ENCODE measurements at places on chromosomes 1 and 21. TPM values are rescaled to one million over a fixed set of nuclear protein-coding genes. Genes with fewer than 3 reads are reported as not detected.

The LCE6A gene
- total RNA-seq: not detected

DNA sequence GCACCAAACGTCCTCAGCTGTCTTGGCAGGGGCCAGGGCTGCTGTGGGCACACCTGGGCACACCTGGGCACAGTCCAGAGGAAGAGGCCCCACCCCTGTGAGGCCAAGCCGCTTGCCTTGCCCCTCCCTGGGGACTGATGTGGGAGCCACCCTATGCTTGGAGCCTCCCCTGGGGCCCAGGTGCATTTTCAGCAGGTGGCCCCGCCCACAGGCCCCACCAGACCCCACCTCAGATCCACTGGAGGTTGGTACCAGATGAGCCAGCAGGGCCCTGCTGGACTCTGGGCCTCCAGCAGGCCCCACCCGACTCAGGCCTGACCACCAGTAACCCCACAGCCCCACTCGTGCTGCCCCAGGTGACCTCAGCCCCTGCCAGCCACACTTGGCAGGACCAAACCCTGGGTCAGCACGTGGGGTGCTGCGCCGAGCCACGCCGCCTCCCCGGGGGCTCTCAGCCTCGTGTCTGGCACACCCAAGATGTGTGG, 8.8 kb downstream of the SLC19A1 start:
- DNase-seq: no peak

- DNase-seq: no peak
Measured at GRCh38 chr21:17708522-17709265, 96.0 kb upstream of the BTG3 start.

The SMYD2 gene
- total RNA-seq: 20.2 TPM

DNA sequence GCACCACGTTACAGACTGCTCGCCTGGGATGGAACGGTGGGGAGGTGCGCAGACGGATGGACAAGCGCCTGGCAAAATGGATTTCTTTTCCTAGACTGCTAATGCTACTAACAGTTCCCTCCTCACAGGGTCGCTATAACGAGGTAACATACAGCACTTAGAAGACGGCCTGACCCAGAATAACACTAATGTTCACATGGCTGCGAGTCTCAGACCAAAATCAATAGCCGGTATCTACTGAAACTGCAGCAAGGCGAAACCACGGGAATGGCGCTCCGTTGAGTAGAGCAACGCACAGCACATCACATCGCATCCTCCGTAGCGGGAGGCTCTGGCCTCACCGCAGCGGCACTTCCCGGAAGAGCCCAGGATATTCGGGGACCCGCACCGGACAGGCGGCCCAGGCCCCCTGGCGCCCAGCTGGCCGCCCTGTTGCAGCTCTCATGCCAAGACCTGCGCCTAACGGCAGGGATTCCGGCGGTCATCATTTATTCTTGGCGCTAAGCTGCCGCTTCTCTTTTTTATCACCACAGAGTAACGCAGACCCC, 46.6 kb downstream of the VPS26C start:
- DNase-seq: no peak

- DNase-seq: no peak
Measured at GRCh38 chr1:164589961-164590507, 31.1 kb downstream of the PBX1 start.

DNA sequence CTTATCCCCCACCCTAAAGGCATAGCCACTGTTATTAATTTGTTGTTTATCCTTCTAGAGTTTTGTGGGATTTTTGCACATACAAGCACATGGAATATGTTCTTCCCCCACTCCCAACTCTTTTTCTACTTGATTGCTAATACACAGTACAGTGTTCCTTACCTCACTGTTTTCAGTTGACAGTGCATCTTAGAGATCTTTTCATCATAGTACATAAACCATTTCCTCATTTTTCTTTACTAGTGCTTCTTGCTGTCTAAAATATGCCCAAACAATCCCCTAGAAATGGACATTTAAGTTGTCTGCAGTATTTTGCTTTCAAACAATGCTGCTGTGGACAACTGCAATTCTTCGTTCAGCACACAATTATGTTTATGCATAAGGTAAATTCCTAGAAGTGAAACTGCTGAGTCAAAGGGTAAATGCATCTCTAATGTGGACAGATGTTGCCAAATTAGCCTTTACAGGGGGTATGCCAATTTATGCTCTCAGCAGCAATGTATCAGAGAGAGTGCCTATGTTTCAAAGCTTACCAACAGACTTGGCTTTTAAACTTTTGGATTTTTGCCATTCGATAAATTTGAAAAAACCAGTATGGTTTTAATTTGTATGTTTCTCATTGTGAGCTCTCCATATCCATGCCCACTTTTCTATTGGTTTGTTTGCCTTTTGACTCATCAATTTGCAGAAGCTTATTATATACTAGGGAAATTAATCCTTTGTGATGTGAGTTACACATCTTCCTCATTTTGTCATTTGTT, 132.6 kb downstream of the MRPS6 start:
- DNase-seq: no peak

GRCh38 chr1:52814465-52814864, 28.1 kb upstream of the ZYG11A start:
- no peak for DNase-seq

The HES3 gene
- total RNA-seq: not detected

The FCER1A gene
- total RNA-seq: 3.5 TPM

DNA sequence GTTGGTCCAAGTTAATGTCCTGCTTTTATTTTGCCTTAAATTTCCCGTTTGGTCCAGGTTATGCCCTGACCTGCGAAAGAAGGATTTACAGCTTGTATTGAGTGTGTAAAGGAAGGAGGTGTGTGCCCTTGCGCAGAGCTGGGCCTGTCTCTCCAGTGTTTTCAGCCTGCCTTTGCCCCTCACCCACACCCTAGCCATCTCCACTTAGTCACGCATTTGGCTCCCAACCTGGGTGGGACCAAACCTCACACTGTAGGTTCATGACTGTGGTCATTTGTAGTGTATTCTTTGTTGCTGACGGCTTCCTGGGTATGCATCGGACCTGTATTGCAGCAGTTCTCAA, 572 bp upstream of the SRSF10 start:
- DNase-seq: peak; percentile 56

The ESRRG gene
- 0.47 TPM for total RNA-seq

The WASF2 gene
- total RNA-seq: 37.7 TPM

The KRTAP7-1 gene
- not detected for total RNA-seq

DNA sequence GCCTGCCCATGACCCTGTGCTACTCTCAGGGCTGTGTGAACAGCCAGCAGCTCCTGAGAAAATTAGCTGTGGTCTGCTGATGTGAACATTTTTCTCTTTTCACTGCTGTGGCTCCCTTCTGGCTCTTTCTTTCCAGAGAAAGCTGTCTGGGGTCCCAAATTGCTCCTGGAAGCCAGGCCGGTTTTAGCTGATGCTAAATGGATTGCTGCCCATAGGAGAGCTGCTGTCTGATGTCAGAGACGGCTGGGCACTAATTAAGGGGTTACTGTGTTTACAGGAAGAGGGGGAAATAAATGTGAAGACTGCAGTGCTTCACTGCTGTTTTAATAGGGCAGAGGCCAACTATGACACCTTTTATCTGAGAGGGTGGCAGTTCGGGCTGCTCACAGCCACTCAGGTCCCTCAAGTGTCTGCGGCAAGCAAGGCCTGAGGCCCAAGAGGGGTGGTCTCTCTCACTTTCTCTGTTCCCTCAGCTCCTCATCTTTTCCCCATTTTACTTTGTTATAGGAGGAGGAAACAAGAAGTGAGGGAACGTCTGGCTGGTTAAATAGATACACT, 106.0 kb upstream of the GNG12 start:
- no peak for DNase-seq

DNA sequence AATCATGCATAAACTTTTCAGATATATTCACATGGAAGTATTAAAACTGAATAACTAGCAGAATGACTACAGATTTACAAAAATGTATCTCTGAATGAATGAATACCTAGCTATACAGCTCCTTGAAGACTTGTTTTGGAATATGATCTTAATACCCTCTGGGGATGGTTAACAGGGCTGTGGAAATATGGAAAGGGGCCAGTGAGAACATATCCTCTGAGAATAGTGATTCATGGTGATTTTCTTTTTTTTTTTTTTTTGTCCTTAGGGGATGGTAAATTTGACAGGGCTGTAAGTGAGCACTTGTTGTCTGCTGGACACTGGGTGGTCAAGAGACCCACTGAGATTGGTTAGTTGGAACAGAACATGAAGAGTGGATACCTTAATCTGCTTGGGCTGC, 80.7 kb upstream of the HP1BP3 start:
- DNase-seq: no peak

GRCh38 chr1:38095454-38095931, 48.9 kb upstream of the POU3F1 start:
- no peak for DNase-seq

The PRPF38B gene
- total RNA-seq: 11.0 TPM

The SPRR1B gene
- not detected for total RNA-seq

The KCNE2 gene
- not detected for total RNA-seq

DNA sequence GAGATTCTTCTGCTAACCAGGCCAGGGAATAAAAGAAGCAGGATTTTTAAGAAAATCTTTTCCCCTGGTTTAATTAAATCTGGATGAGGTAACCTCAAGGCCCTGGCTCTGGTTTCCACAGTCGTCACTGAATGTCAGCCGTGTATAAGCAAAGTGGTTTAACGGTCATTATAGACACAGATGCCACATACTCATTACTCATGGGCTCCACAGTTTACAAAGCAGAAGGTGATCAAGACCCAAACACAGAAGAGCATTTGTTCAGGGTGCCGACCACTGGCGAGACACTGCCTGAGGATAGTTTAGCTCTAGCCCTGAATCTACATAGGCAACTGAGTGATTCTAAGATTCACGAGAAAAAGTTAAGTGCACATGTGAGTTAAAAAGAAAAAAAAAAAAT, 27.8 kb upstream of the RAP1GAP start:
- DNase-seq: no peak

The KIF21B gene
- total RNA-seq: 1.9 TPM

- DNase-seq: no peak
Measured at GRCh38 chr1:32727876-32728275, 25.3 kb upstream of the SYNC start.

DNA sequence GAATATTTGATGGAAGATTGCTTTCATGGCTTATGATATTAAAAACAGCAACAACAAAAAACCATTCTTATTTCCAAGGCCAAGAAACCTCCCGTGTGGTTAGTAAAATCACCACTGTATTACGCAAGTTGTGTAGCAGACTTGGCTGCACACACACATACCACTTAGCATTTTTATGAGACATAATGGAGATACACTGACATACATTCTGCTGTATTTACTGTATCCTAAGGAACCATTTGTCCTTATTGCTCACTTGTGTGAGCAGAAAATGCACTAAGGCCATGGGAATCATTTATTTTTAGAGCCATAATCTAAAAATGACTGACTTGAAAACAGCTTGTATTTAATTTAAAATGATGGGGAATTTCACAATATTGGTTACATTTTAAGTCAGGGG, 584 bp upstream of the C1orf141 start:
- DNase-seq: no peak

- DNase-seq: no peak
Measured at GRCh38 chr1:39979654-39980053, 24.7 kb downstream of the MFSD2A start.

DNA sequence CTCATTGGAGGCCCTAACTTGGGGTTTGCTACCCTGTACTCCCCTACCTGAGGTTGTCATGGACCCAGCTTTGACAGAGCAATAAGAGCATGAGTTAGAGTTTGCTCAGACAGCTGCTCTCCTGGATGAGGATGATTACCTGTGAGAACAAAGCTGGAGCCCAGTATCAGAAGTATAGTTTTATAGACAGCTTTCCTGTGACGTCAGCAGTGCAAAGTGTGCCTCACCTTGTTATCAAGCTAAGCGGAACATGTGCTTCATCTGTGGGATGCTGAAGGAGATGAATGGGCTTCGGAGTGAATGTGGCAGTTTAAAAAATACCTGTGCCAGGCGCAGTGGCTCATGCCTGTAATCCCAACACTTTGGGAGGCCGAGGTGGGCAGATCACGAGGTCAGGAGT, 5.4 kb upstream of the WDR47 start:
- no peak for DNase-seq

GRCh38 chr21:33871171-33871570, 44.4 kb downstream of the ATP5PO start:
- no peak for DNase-seq

The PFDN2 gene
- total RNA-seq: 12.4 TPM

The TMPRSS15 gene
- not detected for total RNA-seq

GRCh38 chr1:21283524-21283923, 6.7 kb downstream of the ECE1 start:
- DNase-seq: no peak

GRCh38 chr1:81032374-81032773, 768.4 kb upstream of the ADGRL2 start:
- DNase-seq: no peak

DNA sequence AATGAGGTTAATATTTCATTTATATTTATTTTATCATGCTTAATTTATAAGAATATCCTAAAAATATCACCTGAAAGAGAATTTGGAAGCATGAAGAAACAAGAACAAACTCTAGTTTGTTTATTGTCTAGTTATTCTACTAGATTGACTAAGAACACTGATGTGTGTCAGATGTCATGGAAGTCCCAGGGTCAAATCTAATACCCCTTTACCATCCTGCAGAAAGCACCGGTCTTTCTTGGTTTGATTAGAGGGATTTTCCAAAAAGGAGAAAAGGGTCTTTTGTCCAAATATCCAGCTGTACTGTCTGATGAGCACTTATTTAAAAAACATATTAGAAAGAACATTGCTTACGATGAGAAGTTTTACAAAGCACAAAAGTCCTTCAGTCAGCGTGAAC, 20.7 kb upstream of the CR2 start:
- no peak for DNase-seq

- DNase-seq: no peak
Measured at GRCh38 chr1:182811975-182812722, 22.6 kb downstream of the NPL start.

DNA sequence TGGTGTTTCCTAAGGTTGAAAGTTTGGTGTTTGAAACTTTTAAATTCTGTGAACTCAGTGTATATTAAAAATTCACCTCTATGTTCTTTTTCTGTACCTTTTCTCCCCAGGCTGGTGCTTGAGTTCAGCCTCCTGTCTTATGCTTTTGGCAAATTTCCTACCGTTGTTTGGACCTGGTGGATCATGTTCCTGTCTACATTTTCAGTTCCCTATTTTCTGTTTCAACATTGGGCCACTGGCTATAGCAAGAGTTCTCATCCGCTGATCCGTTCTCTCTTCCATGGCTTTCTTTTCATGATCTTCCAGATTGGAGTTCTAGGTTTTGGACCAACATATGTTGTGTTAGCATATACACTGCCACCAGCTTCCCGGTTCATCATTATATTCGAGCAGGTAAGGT, 24.9 kb upstream of the AXDND1 start:
- DNase-seq: no peak

The SLC25A44 gene
- total RNA-seq: 10.2 TPM

DNA sequence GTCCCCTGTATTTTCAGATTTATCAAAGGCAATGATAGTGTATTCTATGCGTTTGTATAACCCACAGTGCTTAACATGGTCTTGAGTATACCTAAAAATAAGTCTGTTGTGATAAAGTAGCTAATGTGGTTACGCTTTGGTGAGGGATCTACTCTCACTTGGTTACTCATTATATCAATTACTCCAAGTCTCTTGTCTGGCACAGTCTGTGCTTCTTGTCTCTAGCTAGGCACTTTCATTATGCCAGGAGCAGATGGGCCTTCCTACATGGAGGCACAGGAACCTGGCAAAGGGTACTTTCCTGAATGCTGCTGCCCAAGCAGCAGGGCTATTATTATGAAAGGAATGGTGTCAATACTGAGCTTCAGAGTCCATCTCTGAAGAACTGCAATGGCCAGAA, 4.2 kb upstream of the PTPN22 start:
- no peak for DNase-seq

All from liver (tissue), 10 donors.